ENCODE measurements at places on chromosomes 2 and 18. TPM values are rescaled to one million over a fixed set of nuclear protein-coding genes. Genes with fewer than 3 reads are reported as not detected.

The DLGAP1 gene
- not detected for total RNA-seq

The CPO gene
- not detected for total RNA-seq

The SPATS2L gene
- total RNA-seq, result 54.0 TPM

The GALNT5 gene
- not detected for total RNA-seq

The MPPE1 gene
- total RNA-seq, result 58.5 TPM

The COX5B gene
- total RNA-seq, result 216 TPM

The MC5R gene
- total RNA-seq, result 0.09 TPM

The PKDCC gene
- not detected for total RNA-seq

The IL36RN gene
- total RNA-seq, result not detected

The MAP4K3 gene
- 12.5 TPM for total RNA-seq

The LHCGR gene
- total RNA-seq, result not detected

The FAM228B gene
- total RNA-seq, result 6.6 TPM

The C2orf81 gene
- total RNA-seq, result 1.0 TPM

The COLEC12 gene
- not detected for total RNA-seq

The STK25 gene
- 110 TPM for total RNA-seq

Measured in T-helper 2 cell treated with Interferon-gamma antibody and Interleukin-4, amounts not matched to agents 100 ng/mL and 5 ng/mL, for 36 hours (primary cell).